LoVo (cell line): ENCODE measurements at places on chromosomes 1 and 21.

GRCh38 chr1:201295346-201295745, 12.0 kb downstream of the PKP1 start:
- no peak for DNase-seq

GRCh38 chr1:119053917-119054316, 65.8 kb upstream of the TBX15 start:
- no peak for DNase-seq

GRCh38 chr1:16082283-16083038, 9.0 kb upstream of the FAM131C start:
- peak; percentile 62 for DNase-seq

- DNase-seq, result no peak
Measured at GRCh38 chr21:39121600-39122355, 61.5 kb downstream of the PSMG1 start.
